Fibroblast of upper back skin (primary cell): ENCODE measurements at places on chromosomes 12 and 14.
A peak's percentile ranks its signal among the peaks of the same experiment; 100 is the strongest.

GRCh38 chr14:104442107-104442551 is 137.4 kb upstream of the C14orf180 start:
- no peak for DNase-seq

DNA sequence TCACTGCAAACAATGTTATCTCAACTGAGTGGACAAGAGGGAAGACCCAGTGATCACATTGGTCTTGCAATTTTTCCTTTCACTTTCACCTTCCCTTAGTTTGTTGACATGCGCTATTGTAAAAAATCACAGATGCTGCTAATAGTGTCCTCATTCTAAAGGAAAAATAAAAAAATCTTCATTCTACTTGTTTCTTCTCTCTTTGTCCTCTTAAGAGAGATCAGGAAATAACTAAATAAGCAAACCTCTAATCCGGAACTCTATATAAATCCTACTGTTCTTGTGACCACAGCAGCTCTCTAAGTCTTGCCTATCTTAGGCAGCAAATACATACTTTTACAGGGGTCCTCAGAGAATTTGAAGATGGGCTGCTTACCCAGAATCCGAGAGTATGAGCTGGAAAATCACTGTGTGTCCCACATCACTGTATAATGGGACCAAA is 257.7 kb downstream of the NAV3 start:
- no peak for DNase-seq

DNA sequence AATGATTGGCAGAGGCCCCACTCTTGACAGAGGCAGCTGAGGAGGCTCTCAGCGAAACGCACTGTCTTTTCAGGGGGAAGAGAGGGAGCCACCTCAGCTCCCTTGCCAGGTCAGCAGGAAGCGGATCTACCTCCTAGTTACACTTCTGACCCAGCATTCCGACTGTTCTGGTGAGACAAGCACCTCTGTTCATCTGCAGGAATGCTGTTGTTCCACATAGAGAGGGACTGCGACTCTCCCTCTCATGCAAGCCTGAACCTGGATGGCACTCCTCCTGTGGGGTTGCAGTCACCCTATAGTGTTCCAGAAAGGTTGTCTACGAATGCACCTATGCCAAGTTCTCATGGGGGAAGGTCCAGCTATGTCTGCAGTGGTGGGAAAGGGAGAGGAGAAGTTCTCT is 37.1 kb upstream of the AEBP2 start:
- no peak for DNase-seq

DNA sequence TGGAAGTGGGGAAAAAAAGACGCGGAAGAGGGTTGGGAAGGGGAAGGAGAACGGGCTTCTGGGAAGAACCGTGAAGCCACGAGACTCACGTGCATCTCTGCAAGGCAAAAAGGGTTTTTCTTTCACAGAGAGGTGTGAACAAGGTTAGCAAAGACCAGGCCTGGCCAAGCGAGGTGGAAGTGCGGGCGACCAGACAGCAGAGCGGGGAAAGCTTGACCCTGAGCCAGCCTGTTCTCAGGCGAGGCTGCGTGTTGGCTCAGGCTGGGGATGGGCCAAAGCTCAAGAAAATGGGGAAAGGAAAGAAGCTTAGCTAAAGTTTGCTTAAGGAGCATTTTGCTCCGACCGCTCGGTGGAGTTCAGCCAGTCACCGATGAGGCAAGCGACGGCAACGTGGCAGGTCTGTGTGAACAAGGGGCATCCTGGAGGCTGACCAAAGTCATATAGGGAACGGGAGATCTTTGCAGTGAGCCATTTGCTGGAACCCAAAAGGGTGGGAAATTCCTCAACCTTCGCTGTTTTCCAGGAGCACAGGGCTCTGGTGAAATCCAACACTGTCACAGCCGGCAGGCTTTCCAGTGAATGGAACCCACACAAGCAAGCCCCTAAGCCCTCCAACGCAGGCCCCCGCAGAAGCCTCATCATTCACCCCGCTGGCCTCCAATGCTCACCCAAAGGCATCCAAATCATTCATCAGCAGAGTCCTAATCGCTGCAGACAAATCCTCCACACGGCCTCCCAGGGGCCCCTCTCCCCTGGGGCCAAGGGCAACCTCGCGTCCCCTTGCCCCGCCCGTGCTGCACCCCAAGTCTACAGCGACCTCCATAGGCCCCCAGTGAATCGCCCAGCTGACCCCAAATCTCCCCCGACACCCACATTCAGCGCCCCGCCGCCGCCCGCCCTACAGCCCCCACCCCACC is 754 bp downstream of the ZNF605 start:
- DNase-seq, result peak; percentile 71

DNA sequence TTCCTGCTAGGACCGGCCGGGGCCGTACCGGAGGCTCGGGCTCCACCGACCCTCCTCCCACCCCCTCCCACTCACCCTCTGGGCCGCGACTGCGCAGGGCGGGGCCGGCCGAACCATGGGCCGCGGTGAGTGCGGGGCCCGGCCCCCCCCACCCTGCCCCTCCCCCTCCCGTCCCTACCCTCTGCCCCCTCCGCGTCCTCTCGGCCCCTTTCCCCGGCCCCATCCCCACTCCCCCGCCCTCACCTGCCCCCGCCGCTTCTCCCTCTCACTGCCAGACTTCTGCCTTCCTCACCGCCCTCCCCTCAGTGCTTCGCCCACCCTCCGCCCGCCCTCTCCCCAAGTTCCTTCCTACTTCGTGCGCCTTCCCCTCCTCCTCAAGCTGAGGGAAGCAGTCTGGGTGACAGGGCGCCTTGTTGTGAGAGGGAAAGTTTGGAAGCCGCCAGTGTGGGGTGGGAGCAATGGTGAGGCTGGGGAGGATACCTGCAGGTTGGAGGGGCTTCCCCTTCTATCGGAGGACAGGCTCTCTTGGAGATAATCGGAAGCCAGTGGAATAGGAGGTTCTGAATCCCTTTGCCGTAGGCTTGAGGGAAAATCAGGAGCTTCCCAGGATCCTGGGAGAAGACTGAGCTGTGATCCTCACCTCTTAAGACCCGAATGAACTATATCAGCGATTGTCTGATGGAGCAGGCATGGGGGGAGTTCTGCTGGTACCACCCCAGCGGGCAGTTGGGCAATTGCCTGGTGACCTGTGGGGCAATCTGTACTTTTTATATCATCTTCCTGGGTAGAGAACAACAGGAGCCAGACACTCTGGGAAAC is 472 bp downstream of the MBD6 start:
- DNase-seq, result peak; percentile 52

DNA sequence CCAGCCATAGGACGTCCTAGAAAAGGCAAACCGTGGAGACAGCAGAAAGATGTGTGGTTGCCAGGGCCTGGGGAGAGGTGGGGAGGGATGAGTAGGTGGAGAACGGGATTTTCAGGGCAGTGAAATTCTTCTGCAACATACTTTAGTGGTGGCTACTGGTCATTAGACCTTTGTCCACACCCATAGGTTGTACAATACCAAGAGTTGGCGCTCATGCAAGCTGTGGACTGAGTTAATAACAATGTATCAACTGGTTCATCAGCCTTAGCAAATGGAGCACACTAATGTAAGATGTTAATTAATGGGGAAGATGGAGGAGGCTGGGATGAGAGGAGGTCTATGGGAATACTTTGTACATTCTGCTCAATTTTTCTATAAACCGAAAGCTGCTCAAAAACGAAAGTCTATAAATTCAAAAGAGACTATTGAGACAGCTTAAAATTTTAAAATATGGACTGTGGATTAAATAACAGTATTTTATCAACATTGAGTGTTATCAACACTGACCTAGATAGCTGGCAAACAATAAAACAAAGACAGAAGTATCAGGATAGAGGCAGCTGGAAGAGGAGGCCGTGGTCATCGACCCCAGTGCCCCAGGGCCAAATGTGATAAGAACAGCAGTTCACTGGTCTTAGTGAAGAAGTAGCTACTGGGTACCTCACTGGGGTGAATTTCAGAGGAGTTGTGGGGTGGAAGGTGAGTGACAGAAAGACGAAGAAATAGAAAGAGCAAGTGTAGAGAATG is 90.9 kb downstream of the SYNE3 start:
- DNase-seq, result no peak

GRCh38 chr12:77979597-77980250 is 149.0 kb downstream of the NAV3 start:
- DNase-seq, result no peak

DNA sequence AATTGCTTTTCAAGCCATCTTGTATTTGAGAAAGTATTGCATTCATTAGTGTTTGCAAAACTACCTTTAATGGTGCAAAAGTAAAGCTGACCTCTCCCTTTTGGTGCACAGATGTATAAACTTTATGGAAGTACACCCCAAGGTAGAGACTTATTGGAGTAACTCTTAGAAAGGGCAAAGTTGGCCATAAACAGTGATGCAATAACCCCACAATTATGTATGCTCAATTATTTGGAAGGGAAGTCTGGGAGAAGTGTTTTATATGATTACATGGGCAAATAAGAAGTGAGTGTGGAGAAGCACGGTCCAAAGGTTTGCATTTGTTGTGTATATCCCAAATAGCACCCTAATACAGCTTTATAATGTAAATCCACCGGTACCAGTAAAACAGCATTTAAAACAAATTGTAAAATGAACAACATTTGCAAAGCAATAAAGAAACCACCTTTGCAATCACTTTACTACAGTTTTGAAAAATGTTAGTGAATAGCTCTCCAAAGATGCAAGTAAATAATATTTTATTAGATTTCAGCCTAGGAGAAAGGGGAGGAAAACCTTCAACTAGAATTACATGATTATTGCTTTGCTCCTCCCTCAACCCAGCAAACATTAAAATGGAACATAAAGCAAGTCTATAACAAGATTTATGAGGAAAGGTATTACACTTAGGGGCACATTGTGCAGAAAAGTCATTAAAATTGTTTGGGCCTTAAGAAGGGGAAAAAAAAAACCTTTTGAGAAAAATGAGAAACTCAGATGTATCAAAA is 70.5 kb downstream of the HMGA2 start:
- DNase-seq, result no peak

GRCh38 chr14:69315301-69315700 is 55.3 kb downstream of the GALNT16 start:
- peak; percentile 9 for DNase-seq

- peak; percentile 84 for DNase-seq
Measured at GRCh38 chr12:55720894-55721444, 776 bp downstream of the RDH5 start.

DNA sequence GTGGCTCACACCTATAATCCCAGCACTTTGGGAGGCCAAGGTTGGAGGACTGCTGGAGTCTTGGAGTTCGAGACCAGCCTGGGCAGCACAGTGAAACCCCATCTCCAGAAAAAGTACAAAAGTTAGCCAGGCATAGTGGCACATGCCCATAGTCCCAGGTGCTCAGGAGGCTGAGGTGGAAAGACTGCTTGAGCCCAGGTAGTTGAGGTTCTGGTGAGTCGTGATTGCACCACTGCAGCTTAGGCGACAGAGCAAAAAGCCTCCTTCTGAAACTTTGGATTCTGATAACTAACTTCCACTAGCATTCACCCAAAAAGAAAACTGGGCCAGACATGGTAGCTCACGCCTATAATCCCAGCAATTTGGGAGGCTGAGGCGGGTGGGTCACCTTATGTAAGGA is 6.6 kb downstream of the BTBD7 start:
- no peak for DNase-seq

DNA sequence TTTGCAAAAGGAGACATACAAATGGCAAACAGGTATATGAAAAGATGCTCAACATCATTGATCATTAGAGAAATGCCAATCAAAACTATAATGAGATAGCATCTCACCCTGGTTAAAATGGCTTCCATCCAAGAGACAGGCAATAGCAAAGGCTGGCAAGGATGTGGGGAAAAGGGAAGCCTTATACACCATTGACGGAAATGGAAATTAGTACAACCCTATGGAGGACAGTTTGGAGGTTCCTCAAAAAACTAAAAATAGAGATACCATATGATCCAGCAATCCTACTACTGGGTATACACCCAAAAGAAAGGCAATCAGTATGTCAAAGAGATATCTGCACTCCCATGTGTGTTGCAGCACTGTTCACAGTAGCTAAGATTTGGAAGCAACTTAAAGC is 17.3 kb upstream of the CKAP4 start:
- DNase-seq, result no peak

- DNase-seq, result no peak
Measured at GRCh38 chr12:62802321-62802720, 132.6 kb downstream of the PPM1H start.

GRCh38 chr14:91171291-91171690 is 57.4 kb downstream of the DGLUCY start:
- DNase-seq, result no peak

DNA sequence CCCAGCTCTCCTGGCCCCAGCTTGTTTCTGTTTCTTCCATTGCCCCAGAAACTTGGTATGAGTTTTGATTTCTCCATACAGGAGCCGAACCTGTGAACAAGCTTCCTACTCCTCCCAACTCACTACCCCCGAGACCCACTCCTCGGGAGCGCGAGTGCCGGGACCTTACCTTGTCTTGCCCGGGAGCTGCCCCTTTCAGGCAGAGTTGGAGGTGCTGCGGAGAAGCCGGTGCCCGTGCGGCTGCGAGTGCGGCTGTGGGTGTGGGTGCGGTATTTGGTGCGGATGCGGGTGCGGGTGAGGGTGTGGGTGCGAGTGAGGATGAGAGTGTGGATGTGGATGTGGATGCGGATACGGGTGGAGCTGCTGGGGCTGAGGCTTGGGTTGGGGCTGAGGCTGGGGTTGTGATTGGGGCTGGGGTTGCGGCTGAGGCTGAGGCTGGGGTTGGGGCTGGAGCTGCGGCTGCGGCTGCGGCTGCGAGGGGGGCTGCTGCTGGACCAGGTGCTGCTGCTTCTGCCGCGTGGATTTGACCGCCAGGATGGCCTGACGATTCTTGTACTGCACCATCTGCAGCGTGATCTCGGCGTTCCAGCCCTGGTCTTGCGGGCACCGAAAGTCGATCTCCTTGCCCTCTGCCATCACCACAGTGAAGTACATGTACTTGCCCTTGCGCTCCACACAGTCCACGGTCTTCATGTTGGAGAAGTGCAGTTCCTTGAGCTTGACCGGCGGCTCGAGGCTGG is 1.1 kb downstream of the PHLDA1 start:
- no peak for DNase-seq

DNA sequence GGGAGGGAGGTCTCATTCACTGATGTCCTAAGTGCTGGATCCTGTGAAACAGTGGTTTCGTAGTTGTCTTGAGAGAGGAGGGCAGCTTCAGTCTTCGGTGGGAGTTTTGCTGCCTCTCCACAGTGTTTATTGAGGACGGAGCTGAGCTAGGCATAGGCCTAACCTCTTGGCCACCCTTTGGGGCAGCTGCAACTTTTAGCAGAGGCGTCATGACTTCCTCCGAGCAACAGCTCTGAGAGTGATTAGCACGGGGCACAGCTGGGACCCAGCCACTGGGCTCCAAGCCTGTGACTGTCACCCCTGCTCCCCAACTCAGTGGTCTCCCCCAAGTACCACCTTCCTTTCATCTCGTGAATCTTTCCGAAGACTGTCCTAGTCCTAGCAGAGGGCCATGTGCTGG is 139.9 kb upstream of the NCOR2 start:
- DNase-seq, result no peak

DNA sequence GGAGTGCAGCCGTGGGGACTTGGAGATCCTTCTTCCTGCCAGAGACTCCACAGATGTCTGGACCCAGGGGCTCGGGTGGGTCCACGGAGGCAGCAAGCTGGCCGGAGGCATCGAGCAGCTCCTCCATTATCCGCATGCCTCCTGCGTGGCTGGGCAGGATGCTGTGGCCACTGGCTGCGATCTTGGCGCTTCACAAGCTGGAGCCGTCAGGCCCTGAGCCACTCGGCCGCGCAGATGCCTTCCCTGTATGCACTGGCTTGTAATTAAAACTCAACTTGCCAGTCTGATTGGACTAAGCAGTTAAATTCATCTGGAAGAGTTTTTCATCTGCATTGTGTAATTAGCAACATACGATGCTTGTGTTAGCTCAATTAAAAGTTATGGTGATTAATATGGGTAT is 151.5 kb downstream of the AACS start:
- DNase-seq, result no peak

- DNase-seq, result peak; percentile 28
Measured at GRCh38 chr12:96190413-96191108, 3.6 kb upstream of the ELK3 start.

- no peak for DNase-seq
Measured at GRCh38 chr12:27431185-27431584, 15.4 kb upstream of the SMCO2 start.
